Left ventricle myocardium superior (tissue), 1 donor: ENCODE measurements at places on chromosomes 5 and 9. TPM values are rescaled to one million over a fixed set of nuclear protein-coding genes. Genes with fewer than 3 reads are reported as not detected.

The SLC27A6 gene
- total RNA-seq, result 52.2 TPM

The TAF11L5 gene
- not detected for total RNA-seq

The CD72 gene
- 0.77 TPM for total RNA-seq

The SMIM33 gene
- not detected for total RNA-seq

The HTR4 gene
- not detected for total RNA-seq

The IQGAP2 gene
- 7.8 TPM for total RNA-seq

The SLIT3 gene
- total RNA-seq, result 8.4 TPM

The SPINK1 gene
- not detected for total RNA-seq

GRCh38 chr9:134942011-134942787 lies 24.5 kb upstream of the FCN1 start:
- no peak for DNase-seq

DNA sequence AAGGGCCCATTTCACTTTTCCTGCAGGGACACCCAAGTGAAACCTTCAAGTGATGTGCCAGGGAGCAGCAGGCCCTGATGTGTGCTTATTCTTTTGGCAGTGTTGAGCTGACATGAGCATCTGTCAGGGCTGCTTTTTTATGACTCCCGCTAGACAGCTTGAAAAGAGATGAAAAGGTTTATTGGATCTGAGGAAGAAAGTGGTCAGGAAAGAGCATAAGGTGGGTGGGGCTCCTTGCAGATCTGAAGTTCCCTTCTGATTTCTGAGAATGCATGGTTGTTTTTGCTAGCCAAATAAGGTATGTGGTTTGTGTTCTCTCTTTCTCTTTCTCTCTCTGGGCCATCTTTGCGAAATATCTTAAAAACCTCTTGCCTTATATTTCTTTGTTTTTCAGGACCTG lies 316.1 kb downstream of the DMRT2 start:
- DNase-seq, result no peak

DNA sequence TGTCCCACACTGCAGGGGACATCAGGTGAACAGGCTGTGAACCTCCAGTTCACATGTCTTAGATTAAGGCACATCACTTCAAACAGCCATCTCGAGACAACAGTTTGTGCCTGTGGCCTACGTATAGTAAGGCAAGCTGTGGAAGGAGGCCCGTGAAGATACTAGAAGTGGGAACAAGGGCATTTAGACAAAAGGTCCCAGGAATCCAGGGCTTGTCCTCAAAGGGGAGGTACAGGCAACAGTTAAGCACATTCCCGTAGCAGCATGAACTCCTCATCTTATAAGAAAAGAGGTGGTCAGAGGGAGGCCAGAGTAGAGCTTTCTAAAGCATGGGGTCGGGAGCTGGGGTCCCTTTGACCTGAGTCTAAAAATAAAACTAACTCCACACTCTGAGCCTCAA lies 122.5 kb upstream of the TRPM3 start:
- no peak for DNase-seq

DNA sequence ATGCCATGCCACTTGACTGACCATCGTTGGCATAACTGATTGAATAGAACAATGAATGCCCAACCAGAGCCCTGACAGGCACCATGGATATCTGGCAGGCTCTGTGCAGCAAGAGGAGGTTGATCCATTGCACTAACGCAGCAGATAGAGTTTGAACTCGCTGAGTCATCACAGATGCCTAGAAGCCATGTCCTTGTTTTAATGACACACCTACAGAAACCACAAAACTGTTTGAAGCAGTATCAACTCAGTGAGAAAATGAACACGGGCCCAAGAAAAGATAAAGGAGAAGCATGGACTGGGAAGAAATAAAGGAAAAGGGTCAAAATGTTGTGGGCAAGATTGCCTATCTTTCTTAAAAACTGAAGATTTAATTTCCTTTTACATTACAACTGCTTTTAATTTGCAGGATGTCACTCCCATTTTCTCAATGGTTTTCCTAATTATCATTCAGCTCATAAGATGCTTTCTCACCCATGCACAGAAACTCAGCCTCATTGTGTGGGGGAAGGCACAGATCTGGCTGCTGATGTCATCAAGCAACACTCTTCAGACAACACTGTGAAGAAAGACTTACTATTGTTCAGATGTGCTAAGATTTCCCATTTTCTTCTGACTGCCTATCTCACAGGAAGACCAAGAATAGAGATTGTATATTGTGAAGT lies 129.0 kb downstream of the PIK3R1 start:
- DNase-seq, result no peak

- DNase-seq, result peak; percentile 61
Observed at GRCh38 chr9:35658968-35659220, 802 bp downstream of the CCDC107 start.

DNA sequence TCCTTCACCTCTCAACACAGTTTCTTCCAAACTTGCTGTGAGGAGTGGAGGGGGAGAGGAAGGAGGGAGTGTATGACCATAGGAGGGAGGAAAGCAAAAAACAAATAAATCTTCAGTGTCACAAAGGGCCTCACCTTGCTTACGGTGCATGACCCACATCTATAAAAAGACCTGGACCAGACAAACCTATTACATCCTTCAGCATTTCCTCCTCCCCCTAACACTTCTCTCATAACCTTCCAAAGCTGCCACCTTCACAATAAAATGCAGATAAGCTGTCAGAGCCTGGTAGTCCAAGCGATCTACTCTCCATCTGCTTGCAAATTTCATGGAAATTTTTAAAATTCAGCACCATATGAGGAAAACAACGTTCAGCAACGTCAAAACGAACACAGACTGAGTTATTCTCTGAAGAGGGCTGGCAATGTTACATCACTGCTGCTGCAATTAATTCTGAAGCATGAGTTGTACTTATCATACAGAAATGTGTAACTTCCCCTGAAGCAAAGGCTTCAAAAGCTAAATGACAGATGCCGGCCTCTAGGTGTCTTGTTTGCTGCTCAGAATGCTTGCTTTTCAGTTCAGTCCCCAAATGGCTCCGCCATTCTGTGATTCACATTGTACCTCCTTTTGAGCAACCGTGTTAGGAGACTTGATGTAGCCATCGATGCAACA lies 62.9 kb downstream of the EFNA5 start:
- no peak for DNase-seq

GRCh38 chr9:3528451-3528850 lies 2.6 kb upstream of the RFX3 start:
- no peak for DNase-seq

GRCh38 chr5:96316487-96316886 lies 116.6 kb downstream of the PCSK1 start:
- DNase-seq, result no peak

GRCh38 chr5:87150630-87151029 lies 117.1 kb upstream of the RASA1 start:
- no peak for DNase-seq

DNA sequence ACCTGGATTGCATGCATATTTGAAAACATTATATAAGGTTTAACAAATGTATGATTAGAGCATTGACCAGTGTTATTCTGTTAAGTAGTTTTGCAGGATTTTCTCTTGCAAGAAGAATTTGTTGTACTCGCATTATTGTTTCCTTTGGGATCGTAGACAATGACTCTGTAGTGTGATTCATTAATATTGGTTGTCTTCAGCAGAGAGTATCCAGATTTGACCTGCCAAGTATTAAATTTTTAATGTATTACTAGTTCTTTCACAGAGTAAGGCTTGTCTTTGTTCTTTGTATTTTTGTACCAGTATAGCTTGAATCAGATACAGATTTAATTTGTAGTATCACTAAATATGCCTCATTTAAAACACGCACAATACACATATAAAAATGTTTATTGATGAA lies 155.0 kb downstream of the PBX3 start:
- DNase-seq, result no peak

GRCh38 chr9:126702151-126703001 lies 88.6 kb downstream of the LMX1B start:
- DNase-seq, result peak; percentile 55

GRCh38 chr5:31832966-31833365 lies 194.0 kb downstream of the PDZD2 start:
- DNase-seq, result no peak

- no peak for DNase-seq
Observed at GRCh38 chr5:127586066-127586770, 62.7 kb upstream of the CTXN3 start.

DNA sequence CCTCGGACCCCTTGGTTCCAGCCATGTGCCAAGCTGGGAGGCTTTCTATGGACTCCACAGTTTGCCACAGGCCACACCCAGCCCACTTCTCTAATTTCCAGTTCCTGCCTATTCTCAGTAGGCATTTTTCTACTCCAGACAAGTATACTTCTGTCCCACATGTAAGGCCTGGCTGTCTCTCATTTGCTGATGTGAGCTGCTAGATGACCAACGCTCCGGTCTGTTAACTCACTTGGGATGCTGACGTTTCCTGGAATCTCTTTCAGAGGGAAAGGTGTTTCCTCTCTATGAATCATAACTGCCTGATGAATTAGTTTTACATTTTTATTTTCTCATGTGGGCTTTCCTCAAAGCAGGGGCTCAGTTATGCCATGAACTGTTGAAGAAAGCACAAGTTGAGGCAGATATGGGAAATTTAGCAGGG lies 36.3 kb downstream of the ERGIC1 start:
- no peak for DNase-seq

DNA sequence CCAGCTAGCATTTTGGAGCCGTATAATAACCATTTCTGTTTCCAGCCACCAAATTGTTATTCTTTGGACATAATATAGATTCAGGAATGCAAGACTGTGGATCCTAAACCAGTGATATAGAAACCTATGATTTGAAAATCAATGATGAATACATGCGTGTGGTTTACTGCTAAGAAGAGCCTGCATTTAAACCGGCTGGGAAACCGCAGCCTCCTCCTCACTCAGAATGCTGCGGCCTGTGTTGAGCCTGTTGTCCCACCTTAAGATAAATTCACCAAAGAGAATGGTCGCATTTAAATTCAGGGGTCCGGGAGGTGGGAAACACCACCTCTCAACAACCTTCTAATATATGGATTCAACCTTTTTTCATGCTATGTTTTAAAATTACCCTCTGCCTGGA lies 148.0 kb downstream of the MEF2C start:
- DNase-seq, result no peak

DNA sequence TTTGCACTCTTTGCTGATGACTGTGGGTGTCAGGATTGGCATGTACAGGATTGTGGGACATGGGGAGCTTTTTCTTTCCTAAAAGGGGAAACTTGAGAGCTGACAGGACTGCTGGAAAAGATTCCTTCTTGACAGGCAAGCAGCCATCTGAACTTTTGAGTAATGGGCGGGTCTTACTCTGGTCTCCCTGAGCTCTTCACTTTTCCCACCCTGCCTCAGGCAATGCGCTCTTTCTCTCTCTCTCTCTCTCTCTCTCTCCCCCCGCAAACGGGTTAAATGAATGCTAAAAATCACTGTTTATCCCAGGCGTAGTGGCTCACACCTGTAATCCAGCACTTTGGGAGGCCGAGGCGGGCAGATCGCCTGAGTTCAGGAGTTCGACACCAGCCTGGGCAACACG lies 37.1 kb upstream of the F2RL1 start:
- DNase-seq, result no peak

- no peak for DNase-seq
Observed at GRCh38 chr9:71758785-71759184, 9.5 kb downstream of the CEMIP2 start.
